ENCODE measurements at places on chromosomes 11 and 22.

DNA sequence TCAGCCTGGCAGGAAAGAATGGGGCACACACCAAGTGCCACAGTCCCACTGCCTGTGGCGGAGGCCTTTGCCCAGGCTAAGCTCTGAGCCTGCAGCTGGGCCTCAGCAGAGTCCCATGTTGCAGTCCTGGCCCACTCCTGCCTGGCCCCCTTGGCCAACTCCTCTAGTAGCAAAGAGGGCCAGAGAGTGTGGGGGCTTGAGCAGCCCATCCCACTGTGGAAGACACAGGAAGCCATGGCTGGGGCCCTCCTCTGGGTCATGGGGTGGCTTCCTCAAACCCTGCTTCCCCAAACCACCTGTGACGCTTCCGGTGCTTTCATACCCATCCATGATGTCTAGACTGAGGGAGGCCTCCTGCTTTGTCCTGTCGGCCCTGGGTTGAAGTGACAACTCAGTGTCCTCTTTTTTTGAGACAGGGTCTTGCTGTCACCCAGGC lies 5.8 kb downstream of the RPS19BP1 start:
- no peak for DNase-seq

- DNase-seq: no peak
Observed at GRCh38 chr11:117194267-117194666, 4.9 kb upstream of the TAGLN start.

GRCh38 chr11:43925063-43925931 lies 17.1 kb upstream of the C11orf96 start:
- no peak for DNase-seq

GRCh38 chr11:117819096-117820040 lies 5.2 kb downstream of the FXYD2 start:
- peak; percentile 47 for DNase-seq

DNA sequence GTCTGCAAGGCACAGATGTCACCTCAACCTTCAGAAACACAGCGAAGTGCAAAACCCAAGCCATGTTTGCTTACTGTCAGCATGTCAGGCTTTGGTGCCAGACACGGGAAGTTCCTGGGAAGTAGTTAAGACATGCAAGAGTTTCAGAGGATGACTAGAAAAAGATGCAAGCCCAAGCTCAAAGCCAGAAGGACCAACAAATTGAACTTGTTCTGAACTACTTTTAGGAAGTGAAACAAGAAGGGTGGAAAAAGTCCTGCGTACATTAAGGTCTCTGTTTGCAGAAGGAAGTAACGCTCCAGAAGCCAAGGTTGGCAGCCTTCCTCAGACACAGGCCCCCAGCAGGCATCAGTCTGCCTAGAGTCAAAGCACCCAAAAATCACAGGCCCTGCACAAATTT lies 2.6 kb downstream of the AP1B1 start:
- DNase-seq: no peak

GRCh38 chr22:20607157-20607907 lies 99.9 kb downstream of the MED15 start:
- no peak for DNase-seq
